ENCODE measurements at places on chromosomes 5 and 9. TPM values are rescaled to one million over a fixed set of nuclear protein-coding genes. Genes with fewer than 3 reads are reported as not detected.

- DNase-seq = no peak
These were observed at the start of gene DIPK1B for GRCh38 chr9:136711751-136712689. DIPK1B (plus strand) TSS chr9:136712572; CDS start chr9:136712666, 94 bp downstream.

KIF12 gene
- total RNA-seq = 0.21 TPM

DNA sequence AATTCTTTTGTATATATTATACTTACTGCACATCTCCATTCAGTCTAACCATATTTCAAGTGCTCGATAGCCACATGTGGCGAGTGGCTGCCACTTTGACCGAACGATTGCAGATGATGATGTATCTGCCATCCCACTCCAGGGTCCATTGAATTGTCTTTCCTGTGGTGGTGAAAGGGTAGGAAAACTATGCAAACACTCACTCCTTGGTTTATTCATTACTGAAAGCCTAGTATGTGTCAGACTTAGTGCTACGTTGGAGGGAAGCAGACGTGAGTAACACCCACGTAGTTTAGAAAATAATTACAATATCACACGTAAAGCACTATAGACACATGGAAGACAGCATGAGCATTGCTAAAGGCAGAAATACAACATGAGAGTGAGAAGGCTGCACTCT, 353.7 kb downstream of the CSNK1G3 start:
- no peak for DNase-seq

GRCh38 chr5:175517824-175518450, 39.6 kb downstream of the SFXN1 start:
- no peak for DNase-seq

GRCh38 chr9:81824802-81825730, 103.2 kb upstream of the SPATA31D4 start:
- no peak for DNase-seq

PCDHGA12 gene
- 7.6 TPM for total RNA-seq
